ENCODE measurements at places on chromosomes 11 and 22.
A peak's percentile ranks its signal among the peaks of the same experiment; 100 is the strongest.

DNA sequence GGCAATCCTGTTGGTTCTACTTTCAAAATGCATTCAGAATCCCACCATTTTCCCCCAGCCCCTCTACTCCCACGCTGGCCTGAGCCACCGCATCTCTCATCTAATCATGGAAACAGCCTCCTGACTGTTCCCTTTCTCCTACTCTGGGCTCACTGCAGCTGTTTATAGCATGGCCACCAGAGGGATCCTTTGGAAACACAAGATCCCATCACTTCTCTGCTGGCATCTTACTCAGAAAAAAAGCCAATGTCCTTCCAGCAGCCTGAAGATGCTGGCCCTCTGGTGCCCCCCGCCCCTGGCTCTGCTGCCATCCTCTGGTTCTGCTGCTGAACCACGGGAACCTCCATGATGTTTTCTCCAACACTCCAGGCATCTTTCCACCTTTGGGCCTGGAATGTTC is 11.1 kb downstream of the MS4A8 start:
- DNase-seq: no peak

GRCh38 chr11:12270215-12270797 is 107.1 kb upstream of the PARVA start:
- no peak for DNase-seq

DNA sequence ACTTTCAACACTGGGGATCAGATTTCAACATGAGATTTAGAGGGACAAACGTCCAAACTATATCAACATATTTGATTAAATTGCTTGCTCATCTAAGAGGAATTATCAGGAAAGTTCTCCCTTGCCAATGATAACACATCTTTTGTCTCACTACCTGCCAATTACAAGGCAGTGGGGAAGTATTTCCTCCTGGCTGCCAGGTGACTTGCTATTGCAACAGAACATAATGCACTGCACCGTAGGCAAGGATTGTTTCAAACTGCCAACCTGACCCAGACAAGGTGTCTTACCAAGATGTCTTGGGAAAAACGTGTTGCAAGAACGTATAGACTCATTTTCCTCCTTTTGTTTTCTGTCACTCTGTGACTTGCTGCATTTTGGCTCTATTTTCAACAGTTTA is 711.6 kb downstream of the METTL15 start:
- DNase-seq: no peak

DNA sequence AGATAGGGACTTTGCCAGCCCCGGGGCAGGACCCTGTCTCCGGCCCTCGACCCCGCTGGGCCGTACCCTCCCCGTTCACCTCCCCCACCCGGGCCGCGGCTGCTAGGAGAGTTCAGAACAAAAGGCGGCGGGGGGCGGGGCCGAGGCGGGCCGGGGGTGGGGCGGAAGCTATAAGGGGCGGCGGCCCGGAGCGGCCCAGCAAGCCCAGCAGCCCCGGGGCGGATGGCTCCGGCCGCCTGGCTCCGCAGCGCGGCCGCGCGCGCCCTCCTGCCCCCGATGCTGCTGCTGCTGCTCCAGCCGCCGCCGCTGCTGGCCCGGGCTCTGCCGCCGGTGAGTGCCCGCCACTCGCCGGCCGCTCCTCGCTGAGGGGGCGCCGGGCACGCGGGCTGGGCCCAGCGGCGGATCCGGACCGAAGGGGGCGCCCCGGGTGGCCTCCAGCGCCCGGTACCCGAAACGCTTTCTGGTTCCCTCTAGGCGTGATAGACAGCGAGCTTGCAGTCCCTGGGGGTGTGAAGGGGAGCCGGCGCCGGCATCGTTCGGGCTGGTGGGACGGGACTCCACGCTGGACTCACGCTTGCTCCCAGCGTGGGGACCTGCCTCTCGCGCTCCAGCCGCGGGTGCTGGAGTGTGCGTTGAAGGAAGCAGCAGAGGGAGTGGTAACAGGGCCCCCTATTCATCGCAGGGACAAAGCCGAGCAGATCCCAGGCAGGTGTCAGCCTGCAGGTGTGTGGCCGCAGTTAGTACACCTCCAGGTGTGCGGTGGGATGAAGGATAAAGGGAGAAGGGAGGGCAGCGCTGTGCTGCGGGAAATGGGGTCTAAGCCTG is at the start of gene MMP11:
TSS of gene MMP11 (plus strand) at position 201 of the 825 bp plus-strand sequence. CDS start at position 223, 22 bp downstream.
- no peak for DNase-seq

DNA sequence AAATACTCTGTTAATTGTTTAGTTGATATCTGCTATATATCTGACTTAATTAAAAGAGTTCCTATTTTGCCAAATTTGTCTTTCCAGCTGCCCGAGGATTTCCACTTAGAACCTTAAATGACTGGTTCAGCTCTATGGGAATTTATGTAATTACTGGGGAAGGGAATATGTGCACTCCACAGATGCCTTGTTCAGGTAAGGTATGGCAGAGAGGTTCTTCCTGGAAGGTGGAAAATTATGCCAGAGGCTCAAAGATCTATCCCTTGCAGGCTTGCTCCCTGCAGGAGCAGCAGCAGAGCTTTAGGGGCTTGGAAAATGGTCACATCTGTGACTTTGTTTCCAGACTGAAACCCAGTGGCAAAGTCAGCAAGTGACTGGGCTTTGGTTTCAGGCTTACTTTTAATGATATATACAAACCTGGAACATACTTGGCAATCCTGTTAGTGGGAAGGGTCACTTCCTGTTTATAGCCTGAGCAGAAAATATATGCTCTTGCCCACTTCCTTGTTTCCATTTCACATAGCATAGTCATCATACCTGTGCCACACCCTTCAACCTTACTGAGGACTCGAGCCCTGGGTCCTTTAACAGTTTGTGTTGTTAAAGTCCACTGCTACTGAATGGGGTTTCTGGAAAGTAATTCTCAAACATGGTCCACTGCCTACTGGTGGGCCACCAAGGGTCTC is 23.7 kb downstream of the WBP2NL start:
- no peak for DNase-seq

DNA sequence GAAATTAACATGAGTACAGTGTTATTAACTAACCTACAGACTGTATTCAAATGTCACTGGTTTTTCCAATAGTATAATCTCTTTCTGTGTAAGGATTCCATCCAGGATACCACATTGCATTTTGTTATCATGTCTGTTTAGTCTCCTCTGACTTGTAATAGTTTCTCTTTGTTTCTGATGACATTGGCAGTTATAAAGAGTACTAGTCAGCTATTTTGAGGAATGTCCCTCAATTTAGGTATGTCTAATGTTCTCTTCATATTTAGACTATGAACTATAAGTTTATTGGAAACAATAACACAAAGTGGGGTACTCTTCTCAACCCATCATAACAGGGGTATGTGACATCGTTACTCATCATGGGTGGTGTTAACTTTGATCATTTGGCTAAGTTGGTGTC is 20.3 kb upstream of the ME3 start:
- no peak for DNase-seq

- DNase-seq: peak; percentile 22
Observed at GRCh38 chr11:14644226-14645014, 816 bp downstream of the PDE3B start.

DNA sequence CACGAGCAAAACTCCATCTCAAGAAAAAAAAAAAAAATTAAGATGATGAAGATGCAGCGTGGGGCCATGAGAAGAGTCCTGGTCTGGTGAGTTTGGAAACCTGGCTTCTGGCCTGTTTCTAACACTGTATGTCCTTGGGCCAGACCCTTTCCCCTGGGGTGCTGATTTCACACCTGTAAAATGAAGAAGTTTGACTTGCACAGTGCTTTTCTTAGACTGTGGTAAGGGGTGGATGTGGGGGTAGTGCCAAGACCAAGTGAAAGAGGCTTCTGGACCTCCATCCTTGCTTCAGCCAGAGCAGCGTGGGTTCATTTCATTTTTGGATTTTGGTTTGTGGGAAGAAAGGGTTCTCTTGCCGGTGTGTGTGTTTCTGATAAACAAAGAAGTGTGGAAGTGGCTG is 42.1 kb downstream of the PTPRJ start:
- no peak for DNase-seq

- no peak for DNase-seq
Observed at GRCh38 chr22:49113758-49114157, 713.9 kb downstream of the BRD1 start.

DNA sequence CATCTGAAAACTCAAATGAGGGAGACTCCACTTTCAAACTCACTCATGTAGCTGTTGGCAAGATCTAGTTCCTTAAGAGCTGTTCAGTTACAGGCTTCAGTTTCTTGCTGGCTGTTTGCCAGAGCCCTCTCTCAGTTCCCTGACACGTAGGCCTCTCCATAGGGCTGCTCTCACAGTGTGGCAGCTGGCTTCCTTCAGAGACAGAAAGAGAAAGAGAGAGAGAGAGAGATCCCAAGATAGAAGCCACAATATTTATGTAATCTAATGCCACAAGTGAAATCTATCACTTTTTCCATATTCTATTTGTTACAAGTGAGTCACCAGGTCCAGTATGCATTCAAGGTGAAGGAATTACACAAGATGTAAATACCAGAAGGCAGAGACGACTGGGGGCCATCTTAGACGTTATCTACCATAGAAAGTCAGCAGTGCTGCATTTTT is 168.8 kb downstream of the RCN1 start:
- no peak for DNase-seq

DNA sequence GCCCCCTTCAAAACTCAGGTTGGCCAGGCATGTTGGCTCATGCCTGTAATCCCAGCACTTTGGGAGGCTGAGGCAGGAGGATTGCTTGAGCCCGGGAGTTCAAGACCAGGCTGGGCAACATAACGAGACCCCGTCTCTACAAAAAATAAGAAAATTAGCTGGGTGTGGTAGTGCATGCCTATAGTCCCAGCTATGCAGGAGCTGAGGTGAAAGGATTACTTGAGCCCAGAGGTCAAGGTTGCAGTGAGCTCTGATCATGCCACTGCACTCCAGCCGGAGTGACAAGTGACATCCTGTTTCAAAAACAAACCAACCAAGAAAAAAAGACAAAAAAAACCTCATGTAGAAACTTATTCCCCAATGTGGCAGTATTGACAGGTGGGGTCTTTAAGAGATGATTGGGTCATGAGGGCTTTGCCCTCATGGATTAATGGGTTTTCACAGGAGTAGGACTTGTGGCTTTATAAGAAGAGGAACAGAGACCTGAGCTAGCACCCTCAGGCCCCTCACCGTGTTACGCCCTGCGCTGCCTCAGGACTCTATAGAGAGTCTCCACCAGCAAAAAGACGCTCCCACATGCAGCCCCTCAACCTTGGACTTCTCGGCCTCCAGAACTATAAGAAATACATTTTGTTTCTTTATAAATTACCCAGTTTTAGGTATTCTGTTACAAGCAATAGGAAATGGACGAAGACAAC is 22.3 kb downstream of the LAYN start:
- no peak for DNase-seq

GRCh38 chr11:110463153-110463552 is 33.4 kb downstream of the FDX1 start:
- DNase-seq: no peak

GRCh38 chr11:120001178-120002090 is 136.5 kb downstream of the TRIM29 start:
- DNase-seq: no peak

- no peak for DNase-seq
Observed at GRCh38 chr11:134612140-134613030, 200.3 kb upstream of the B3GAT1 start.

DNA sequence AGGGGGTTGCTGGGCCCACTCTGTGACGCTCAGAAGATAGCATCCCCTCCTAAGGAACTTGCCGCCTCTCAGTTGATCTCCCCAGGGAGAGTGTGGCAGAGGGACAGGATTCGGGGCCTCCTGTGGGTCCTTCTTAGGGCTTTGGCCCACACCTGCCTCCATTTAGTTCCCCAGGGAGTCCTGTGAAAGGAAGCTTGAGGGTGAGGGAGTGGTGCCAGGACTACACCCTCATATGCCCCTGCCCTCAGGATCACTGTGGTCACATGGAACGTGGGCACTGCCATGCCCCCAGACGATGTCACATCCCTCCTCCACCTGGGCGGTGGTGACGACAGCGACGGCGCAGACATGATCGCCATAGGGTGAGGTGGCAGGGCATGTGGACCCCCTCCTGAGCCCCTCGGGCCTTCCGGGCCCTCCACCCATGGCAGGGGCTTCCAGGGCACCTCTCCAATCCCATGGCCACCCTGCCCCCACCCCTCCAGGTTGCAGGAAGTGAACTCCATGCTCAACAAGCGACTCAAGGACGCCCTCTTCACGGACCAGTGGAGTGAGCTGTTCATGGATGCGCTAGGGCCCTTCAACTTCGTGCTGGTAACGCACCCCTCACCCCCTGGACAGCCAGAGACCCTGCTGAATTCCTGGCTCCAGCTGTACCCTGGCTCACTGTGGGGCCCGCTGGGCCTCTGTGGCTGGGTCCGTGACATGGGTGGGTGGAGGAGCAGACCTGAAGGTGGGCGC is 3.5 kb downstream of the INPP5J start:
- DNase-seq: no peak

DNA sequence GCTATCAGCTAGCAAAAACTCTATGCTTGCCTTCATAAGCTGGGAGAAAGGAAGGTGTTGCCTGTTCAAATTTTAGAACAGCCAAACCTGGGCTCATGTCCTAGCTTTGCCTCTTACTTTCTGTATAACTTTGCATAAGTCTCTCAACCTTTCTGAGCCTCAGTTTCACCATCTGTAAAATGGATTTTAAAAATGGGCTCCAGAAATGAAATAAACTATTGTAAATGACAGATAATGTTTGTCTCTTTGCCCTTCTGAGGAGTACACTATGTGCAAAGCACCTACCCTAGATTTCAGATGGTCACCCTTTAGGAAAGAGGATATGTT is 68.7 kb downstream of the FAM168A start:
- no peak for DNase-seq

GRCh38 chr11:116172156-116172555 is 600.6 kb downstream of the BUD13 start:
- DNase-seq: no peak

- DNase-seq: no peak
Observed at GRCh38 chr11:93529707-93530467, 13.3 kb downstream of the SMCO4 start.

DNA sequence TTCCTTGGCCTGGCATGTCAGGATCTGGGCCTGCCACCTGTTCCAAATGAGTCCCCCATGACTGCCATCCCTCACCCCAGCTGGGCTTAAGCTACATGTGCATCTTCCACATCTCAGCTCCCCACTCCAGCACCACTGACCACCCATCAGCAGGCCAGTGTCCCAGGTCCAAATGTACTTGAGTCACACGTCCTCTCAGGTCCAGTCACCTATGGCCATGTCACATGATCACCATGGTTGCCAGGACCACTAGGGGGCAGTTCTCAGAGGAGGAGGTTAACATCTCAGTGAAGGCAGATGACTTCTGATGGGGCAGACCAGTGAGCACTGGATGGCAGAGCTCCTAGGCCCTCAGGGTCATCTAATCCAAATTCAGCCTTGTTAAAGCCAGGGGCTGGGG is 41.9 kb upstream of the WNT11 start:
- DNase-seq: no peak

- no peak for DNase-seq
Observed at GRCh38 chr11:102986815-102987214, 31.3 kb upstream of the MMP13 start.

GRCh38 chr11:129418039-129418438 is 42.4 kb downstream of the BARX2 start:
- DNase-seq: no peak

DNA sequence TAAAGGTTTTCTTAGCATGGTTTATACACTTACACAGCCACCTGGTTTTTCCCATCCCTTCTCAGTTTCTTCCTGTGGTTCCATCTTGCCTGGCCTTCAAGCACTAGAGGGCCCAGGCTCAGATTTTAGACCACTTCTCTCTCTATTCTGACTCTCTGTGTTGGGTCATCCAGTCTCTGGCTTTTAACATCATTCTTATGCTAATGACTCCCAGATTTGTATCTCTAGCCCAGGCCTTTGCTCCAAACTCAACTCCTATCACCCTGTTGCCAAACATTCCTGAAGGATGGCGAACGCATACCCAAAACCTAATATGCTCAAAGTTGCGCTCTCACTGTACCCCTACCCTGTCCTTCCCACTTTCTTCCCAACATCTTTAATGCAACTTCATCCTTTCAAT is 135.1 kb downstream of the SPATA19 start:
- no peak for DNase-seq

GRCh38 chr11:61968758-61969390 is 1.4 kb upstream of the FTH1 start:
- DNase-seq: no peak

Data from activated gamma-delta T cell treated with anti-CD3 and anti-CD28 coated beads, Interleukin-2, amount 50 U/mL, for 16 hours (primary cell).